ENCODE measurements at places on chromosomes 3 and 15.

DNA sequence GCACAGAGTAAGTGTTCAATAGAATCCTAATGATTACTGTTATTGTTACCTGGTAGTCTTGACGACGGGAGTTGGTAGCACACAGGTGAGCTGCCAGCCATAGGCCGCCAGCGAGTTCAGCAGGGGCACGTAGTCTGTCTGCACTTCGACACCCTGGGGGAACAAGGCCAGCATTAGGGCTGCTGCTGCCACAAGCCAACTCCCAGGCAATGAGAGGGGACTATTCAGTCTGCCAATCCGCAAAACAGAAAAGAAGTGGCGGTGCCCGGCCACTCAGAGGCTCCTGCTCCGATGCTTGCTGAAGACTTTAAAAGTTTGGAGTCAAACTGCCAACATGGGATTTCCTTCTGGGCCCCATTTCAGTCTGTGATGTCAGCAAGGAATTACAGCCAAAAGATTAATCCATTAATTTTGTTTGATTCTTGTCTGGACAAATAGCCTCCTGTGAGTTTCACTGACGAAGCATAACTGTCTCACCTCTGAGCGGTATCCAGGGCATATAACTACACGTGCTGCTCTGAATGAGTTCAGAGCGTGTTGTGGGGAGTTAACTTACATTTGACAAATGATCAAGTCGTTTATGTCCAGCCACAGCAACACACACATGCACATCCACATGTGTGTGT is 61.8 kb downstream of the OXNAD1 start:
- no peak for DNase-seq

DNA sequence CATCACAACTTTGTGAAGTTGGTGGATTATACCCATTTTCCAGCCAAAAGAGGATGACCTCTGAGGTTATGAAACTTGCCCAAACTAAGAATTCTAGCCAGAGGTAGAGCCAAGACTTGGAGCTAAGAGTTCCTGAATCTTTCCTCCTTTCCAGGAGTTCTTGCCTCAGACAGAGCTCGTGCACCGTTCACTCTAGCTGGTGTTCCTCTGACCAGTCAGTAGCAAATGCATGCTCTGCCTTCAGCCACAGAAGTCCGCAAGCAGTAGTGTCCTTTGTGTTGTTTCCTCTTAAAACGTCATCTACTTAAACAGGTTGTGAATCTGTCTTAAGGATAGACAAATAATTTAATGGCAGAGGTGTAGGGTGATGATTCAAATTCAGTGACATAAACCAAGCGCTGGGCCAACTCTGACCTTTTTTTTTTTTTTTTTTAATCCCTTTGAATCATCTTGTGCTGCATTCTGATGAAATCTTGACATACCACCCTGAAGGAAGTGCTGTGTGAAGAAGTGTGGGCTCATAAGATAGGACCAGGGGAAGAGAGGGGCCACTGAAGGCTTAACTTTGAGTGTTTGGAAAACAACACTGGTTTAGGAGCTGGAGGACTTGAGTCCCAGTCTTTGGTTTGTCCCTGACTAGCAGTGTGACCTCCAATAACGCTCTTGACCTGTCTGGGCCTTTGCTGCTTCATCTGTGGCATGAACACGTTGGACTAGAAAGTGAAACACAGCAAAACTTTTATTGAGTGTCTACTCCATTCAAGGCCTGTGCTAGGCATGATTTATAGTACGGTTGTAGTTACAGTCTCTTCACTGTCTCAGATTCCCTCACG is 53.4 kb downstream of the ITPR1 start:
- DNase-seq, result no peak

DNA sequence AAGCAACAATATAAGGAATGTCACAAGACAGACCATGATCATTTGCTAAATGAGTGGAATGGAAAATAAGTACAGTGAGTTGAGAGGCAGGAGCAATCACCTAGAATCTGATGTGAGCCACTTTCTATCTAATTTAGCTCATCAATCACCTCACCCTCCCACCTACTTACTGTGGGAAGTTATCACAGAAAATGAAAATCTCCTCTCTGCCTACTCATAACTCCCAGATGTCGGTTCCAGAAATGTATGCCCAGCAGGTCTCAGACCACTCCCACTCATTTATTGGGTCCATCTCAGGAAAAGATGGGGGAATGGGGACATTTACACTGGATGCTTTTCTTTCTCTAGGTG is 270.9 kb downstream of the FHIT start:
- DNase-seq, result no peak

DNA sequence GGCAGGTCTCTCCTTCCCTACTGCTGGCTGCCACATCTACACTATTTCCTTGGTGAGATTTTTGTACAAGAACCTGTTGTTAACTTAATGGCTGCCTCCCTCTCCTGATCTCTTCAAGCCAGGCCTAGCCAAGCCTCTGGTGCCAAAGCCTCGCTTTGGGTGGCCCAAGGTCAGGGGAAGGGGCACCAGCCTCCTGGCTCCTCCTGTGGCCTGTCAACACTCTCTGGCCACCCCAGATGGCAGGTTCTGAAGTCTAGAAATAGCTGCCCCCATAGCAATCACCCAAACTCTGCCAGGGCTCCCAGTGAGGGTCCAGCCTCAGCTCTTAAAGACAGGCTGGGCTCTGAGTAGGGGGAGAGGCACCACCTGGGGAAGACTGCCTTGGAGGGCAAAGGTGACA is 5.0 kb downstream of the IFRD2 start:
- no peak for DNase-seq

DNA sequence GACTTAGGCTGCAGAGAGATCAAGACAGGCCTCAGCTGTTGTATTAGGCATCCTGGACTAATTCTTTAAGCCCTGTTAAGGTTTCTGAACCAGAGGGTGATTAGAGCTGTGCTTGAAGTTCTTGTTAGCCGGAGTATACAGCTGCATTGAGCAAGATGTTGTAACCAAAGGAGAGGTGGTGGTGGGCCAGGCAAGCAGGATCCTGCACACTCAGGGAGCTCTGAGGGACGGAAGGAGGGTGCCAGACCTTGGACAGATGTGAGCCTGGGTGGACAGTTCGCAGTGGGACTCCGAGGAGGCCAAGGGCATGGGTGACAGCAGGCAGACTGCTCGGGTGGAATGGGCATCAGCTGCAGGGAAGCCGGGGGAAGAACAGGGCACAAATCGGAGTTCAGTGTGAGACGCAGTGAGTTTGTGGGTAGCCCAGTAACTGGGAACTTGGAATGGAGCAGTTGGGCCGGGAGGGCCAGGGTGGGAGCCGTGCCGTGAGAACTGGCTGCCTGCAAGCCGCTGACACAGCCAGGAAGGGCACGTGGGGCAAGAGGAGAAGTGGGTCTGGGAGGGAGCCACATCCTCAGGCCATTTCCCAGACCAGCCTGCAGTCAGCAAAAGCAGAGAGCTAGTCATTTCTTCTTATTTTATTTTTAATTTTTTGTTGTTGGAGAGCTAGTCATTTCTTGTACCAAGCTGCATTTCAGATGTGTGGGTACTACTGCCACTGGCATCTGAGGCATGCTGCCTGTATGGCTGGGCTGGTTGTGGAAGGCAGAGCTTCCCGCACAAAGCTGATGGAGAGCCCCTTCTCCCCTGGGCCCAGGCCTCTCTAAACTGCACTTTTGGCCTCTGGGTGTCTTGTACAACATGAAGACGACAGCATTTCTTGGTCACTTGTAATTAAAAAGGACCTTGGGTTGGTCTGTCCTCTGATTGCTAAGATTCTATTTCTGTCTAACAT is 61.0 kb downstream of the PGPEP1L start:
- DNase-seq, result no peak

GRCh38 chr3:38651153-38651789 is 1.8 kb upstream of the SCN5A start:
- peak; percentile 44 for DNase-seq

DNA sequence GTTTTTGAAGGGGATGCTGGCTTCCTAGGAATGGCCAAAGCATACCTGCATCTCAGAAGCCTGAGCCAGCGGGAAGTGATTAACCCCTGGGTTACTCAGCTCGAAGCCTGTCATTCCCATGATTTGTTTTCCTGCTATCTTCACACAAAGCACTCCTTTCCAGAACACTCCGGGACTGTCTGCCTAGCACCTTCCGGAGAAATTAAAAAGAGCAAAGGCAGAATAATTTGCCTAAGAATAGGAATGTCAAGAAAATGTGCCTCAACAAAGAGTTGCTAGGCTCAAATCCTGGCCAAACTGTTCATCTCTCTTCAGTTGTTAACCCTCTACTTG is 34.1 kb downstream of the TPM1 start:
- DNase-seq, result no peak

- no peak for DNase-seq
Observed at GRCh38 chr3:101964861-101965260, 115.5 kb downstream of the NFKBIZ start.

- no peak for DNase-seq
Observed at GRCh38 chr3:115071601-115072000, 75.5 kb downstream of the ZBTB20 start.

DNA sequence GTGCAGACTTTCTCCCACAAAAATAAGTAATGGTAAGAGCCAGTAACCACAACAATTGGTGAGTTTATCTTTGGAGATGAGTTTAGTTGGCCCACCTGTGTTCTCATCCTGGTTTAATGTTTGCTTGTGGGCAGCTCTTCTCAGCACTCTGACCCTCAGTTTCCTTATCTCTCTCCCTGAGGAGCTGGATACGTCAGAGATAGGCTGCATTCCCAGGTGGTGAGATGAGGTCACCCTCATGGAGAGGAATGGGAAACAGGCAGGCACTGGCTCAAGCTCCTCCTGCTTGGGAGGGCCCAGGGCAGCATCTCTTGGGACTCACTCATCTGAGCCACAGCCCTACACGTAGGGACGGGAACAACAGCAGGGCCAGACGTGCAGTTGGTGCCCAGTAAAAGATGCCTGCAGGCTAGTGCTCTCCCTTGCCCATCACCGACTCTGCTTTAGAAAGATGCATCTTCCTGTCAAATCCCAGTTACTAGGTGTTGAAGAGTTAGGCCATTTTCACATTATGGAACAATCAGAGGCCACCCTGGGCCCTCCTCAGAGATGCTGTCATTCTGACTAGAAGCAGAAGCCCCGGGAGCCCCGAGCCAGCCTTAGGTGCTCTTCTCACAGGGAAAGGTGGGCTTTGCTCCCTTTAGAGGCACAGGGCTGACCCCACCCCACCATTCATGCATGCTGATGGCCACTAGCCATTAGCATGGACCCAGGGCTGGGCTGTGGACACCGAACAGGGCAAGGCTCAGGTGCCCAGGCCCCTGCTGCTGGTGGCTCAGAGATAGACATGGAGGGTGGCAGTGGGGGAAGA is 59.7 kb downstream of the GRIP2 start:
- no peak for DNase-seq

- DNase-seq, result no peak
Observed at GRCh38 chr3:6282918-6283317, 578.0 kb upstream of the GRM7 start.

GRCh38 chr3:171791692-171792076 is 18.6 kb downstream of the PLD1 start:
- DNase-seq, result no peak

GRCh38 chr3:181176601-181177000 is 187.1 kb upstream of the DNAJC19 start:
- no peak for DNase-seq

DNA sequence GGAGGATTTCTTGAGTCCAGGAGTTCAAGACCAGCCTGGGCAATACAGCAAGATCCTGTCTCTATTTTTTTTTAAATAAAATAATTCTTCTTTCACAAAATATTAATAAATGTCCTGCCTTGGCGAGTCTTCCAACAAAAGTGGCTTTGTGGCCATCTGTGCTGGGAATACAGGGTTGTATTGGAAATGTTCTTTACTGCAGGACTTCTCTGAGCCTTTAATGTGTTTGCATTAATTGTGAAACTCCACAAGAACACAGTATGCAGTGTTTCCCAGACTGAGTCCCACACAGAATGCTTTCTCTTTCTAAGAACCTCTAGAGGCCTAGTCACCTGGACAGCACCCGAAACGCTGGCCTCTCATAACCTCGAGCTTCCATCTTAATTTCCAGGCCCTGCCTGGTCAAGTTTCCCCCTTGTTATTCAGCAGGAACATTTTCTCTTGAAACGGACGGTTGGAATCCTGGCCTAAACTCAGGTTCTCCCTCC is 85.4 kb upstream of the ARRDC4 start:
- DNase-seq, result no peak

DNA sequence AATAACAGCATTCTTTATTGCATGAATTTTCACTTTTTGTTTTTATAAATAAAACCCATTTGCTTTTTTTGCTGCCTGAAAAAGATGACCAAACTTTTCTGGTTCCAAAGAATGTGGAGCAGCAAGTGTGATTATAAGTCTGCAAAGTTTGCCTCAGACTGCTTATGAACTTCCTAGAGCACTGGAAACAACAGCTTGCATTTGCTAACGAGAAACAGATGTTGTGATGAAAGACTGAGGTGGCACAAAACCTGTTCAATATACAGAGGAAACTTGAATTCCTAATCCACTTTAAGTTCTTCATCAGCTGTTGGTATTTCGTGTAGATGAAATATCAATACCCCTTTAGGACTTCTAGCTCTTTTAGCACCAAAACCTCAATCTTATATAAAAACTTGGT is 9.3 kb downstream of the ZPLD1 start:
- no peak for DNase-seq

DNA sequence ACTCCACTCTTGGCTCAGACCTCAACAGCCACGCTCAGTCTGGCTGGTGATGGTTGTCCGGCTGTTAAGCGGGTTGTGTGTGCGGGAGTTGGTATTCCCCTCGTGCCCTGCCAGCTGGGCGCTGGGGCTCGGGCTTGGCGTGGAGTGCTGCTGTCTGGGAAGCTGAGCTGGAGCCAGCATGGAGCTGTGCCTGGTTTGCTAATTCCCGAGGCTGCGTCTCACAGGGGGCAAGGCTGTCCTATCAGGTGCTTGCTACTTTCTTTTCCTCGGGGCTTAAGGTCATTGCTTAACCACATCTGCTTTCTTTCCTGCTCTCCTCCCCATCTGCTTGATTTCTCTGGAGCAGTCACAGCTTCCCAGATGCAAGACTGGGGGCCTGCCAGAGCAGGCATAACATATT is 29.9 kb downstream of the PDIA5 start:
- no peak for DNase-seq

DNA sequence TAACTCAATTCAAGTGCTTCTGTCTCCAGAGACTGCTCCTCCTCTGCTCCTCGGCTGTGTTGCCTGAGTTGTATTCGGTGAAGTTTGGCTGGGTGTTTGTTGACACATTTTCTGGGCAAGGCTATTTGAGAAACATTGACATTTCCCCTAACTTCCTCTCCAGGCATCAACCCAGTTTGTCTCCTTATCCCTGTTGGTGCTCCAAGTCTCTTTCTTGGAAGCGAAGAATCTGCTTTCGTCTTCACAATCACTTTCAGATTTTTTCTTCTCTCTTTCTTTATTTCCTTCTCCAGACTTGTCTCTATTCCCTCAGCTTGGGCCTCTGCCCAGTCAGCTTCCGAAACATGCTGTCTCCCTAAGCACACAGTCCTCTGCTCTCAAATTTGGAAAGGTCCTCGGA is 84.7 kb downstream of the ETV5 start:
- DNase-seq, result no peak

DNA sequence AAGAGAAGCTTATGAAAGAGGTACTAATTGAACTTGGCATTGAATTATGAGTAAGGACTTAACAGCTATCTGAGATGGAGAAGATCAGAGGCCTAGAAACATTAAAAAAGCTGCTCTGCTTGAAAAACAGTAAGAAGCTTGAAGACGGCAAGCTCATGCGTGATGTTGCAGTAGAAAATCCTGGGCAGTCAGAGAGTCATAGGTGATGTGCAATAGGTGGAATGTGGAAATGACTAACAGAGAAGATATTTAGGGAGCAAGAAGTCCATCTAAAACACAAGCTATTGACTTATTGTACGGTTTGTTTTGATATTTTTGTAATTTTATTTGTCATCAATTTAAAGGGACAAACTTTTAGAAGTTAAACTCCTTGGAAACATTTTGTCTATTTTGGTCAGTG is 1101.4 kb downstream of the ROBO2 start:
- no peak for DNase-seq
